Astrocyte (in vitro differentiated cells and primary cell): ENCODE measurements at places on chromosomes 2 and 18. TPM values are rescaled to one million over a fixed set of nuclear protein-coding genes. Genes with fewer than 3 reads are reported as not detected.

The MYCN gene
- 2.1 and 2.6 TPM in 2 replicates for total RNA-seq

The EGR4 gene
- total RNA-seq, result not detected in 2 replicates

The TANC1 gene
- 45.0 and 45.2 TPM in 2 replicates for total RNA-seq

The DSC3 gene
- total RNA-seq, result 5.2 and 5.6 TPM in 2 replicates

The LRRTM4 gene
- total RNA-seq, result 0.59 and 0.89 TPM in 2 replicates

The GKN2 gene
- total RNA-seq, result not detected in 2 replicates

The GDF7 gene
- 0.91 and 1.9 TPM in 2 replicates for total RNA-seq

The RTP5 gene
- not detected in 2 replicates for total RNA-seq

The CREG2 gene
- total RNA-seq, result 0.11 TPM in 1 of 2 replicates, not detected in the other

The MEIS1 gene
- total RNA-seq, result 3.4 and 5.2 TPM in 2 replicates

The HRH4 gene
- 0.17 and 0.25 TPM in 2 replicates for total RNA-seq

The ARHGEF33 gene
- total RNA-seq, result 0.10 and 0.30 TPM in 2 replicates

The COPS9 gene
- total RNA-seq, result 172 and 192 TPM in 2 replicates

The ZBTB14 gene
- total RNA-seq, result 8.5 and 9.0 TPM in 2 replicates

The CFAP221 gene
- 0.29 and 0.61 TPM in 2 replicates for total RNA-seq

The FTCDNL1 gene
- 0.45 and 0.48 TPM in 2 replicates for total RNA-seq

The SNRNP200 gene
- 97.3 and 101 TPM in 2 replicates for total RNA-seq

The NYAP2 gene
- total RNA-seq, result 0.14 and 0.19 TPM in 2 replicates

The ARHGEF4 gene
- total RNA-seq, result 3.3 and 4.8 TPM in 2 replicates

The CCDC150 gene
- total RNA-seq, result 2.2 and 4.4 TPM in 2 replicates

The SLC9A4 gene
- 0.07 and 0.09 TPM in 2 replicates for total RNA-seq

The SLC8A1 gene
- total RNA-seq, result 33.5 and 34.8 TPM in 2 replicates

The SP140L gene
- 32.2 and 36.8 TPM in 2 replicates for total RNA-seq

The CRYGD gene
- total RNA-seq, result not detected in 2 replicates

The ACMSD gene
- not detected in 2 replicates for total RNA-seq

The B3GNT7 gene
- total RNA-seq, result 1.2 and 1.7 TPM in 2 replicates

The MRPL30 gene
- 29.8 and 31.9 TPM in 2 replicates for total RNA-seq
